ENCODE measurements at places on chromosomes 7 and 10. TPM values are rescaled to one million over a fixed set of nuclear protein-coding genes. Genes with fewer than 3 reads are reported as not detected.

Gene RTKN2
- total RNA-seq = 2.5 TPM

Gene CNTNAP2
- total RNA-seq = 2.2 TPM

DNA sequence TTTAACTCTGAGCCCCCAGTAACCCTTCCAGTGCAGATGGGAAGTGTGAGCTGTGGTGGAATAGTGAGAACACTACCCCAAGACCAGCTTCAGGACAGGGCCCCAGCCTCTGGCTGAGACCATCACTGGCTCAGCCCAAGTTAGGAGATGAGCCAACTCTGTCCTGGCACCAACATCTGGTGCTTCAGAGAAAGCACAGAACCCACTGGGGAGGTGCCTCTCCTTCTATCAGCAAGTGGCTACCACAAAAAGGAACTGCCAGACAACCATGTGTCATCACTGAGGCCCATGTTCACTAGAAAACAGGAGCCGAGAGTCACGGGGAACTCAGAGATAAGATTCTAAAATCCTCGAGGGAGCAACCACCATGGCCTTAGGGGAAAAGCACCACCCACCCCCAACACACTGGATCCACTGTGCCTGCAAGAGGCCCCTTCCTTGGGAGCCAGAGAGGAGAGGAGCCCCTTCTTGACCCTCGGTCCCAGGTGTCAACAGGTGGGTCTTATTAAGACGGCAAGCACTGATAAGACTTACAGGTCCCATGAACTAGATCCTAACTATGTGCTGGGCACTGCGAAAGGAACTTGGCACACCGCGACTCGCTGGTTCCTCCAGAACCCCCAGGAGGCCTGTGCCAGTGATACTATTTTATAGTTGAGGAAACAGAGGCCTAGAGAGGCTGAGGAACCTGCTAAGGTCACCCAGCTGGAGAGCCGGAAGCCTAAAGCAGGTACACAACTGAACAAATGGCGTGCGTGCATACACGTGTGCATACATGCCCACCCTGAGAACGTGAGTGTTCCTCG is 102.7 kb downstream of the FAM53B start:
- DNase-seq = no peak

GRCh38 chr10:103457176-103457712 is 1.5 kb downstream of the CALHM1 start:
- no peak for DNase-seq

Gene GHRHR
- total RNA-seq = not detected

DNA sequence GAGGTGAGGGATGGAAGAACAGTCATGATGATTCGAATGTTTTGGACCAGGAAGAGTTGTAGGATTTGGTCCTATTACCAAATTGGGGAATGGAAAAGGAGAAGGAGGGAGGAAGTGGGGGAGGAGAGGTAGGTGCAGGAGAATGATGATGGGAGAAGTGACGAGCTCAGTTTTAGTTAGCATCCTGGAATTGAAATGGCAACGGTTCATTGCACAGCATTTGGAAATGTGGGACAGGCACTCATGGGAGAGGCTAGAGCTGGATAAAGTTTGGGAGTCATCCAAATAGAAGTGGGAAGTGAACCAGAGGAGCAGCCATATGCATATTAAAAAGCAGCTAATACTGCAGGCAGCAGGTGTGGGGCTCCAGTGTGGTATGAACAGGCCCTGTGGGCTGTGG is 253.6 kb downstream of the SORCS3 start:
- DNase-seq = no peak
